ENCODE measurements at places on chromosomes 1 and 21. TPM values are rescaled to one million over a fixed set of nuclear protein-coding genes. Genes with fewer than 3 reads are reported as not detected.
A peak's percentile ranks its signal among the peaks of the same experiment; 100 is the strongest.

DNA sequence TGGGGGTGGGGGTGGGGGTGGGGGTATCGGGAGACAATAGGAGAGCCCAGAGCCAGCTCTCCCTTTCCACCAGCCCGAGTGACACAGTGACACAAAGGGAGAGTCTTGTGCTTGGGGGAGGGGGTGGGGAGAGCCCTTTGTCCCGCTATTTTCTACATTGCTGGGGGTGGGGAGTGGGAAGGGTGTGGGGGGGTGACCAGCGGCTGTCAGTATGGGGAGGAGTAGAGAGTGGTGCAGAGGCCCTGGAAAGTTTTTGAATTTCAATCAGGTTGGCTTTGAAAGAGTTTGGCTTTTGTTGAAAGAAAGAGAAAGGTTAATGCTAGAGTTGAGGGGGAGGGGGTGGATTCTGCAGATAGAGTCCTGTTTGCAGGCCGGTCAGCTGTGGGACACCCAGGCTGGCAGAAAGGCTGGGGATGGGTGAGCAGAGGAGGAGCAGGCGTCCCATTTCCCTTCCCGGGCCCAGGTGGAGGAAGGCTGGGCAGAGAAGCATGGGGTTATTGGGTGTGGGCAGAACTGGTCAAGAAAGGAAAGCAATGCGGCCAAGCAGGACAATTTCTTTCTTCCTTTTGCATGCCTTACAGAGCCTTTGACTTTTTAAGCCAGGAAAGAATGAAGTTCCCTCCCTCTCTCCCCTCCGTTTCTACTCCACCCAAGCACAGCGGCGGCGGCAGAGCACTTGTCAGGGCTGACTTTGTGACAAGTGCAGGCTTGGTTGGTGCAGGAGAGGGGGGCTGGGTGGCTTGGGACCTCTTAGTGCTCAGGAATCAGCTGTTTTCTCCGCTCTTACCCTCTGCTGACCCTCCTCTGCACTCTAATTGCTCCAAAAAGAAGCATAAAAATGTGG lies 96.2 kb downstream of the RNF220 start:
- no peaks in the 10 kb centered on the region for H3K36me3 ChIP-seq
- DNase-seq: no peak
- no peak overlapping the region for H3K27ac ChIP-seq
- no peaks in the 10 kb centered on the region for H3K27me3 ChIP-seq
- H3K4me1 ChIP-seq: no peaks in the 10 kb centered on the region

DNA sequence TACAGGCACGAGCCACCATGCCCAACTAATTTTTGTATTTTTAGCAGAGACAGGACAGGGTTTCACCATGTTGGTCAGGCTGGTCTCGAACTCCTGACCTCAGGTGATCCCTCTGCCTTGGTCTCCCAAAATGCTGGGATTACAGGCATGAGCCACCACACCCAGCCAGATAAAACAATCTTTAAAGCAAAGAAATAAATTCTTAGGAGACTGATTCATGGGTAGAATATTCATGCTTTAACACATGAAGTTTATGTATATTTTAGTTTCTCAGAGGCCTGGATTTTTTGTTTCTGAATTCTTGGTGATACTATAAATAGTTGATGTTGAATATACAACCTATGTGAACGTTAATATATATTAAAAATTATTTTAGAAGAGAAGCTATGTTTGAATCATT lies 127.4 kb upstream of the KIAA1614 start:
- no peaks in the 10 kb centered on the region for H3K4me1 ChIP-seq
- H3K27ac ChIP-seq: no peak overlapping the region
- DNase-seq: no peak
- no peak overlapping the region for H3K4me3 ChIP-seq

DNA sequence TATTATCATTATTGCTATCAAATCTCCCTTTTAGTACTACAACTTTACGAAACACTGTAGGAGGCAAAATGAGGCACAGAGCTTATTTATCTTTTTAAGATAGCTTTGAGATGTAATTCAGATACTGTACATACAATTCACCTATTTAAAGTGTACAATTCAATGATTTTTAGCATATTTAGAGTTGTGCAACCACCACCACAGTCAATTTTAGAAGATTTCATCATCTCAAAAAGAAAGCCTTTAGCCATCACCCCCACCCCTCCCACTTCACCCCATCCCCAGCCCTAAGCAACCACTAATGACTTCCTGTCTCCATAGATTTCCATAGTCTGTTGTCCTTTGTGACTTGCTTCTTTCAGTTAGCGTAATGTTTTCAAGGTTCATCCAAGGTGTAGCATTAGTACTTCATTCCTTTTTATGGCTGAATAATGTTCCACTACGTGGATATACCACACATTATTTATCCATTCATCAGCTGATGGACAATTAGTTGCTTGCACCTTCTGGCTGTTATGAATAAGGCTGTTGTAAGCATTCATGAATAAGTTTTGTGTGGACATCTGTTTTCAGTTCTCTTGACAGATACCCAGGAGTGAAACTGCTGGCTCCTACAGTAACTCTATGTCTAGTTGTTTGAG lies 9.4 kb upstream of the CAPN9 start:
- H3K4me3 ChIP-seq: no peak overlapping the region
- no peak overlapping the region for H3K27ac ChIP-seq
- peaks cover 10% of the 10 kb centered on the region for H3K4me1 ChIP-seq
- DNase-seq: no peak

GRCh38 chr1:65066419-65066765 lies 81.6 kb upstream of the AK4 start:
- H3K27ac ChIP-seq: no peak overlapping the region
- peak overlapping the region; percentile 79 for H3K4me3 ChIP-seq
- no peaks in the 10 kb centered on the region for H3K36me3 ChIP-seq
- no peaks in the 10 kb centered on the region for H3K27me3 ChIP-seq
- peaks cover 13% of the 10 kb centered on the region for H3K4me1 ChIP-seq

DNA sequence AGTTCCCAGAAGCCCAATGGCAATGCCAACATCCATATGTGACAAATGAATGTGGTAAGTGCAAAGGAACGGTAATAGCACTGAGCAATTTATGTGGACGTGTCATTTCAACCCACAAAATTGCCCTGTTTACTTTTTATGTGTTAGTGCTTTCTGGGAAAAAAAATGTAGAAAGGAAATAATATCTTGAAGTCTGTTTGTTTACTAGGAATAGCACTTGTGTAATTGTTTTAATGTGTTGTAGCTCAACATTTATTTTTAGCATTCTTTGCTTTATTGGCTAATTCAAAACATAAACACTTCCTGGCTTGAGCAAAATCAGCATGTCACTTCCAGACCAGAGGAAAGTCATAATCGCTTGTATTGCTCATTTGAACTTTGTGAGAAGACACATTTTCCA lies 224.8 kb upstream of the KCNK2 start:
- H3K4me1 ChIP-seq: no peaks in the 10 kb centered on the region
- no peaks in the 10 kb centered on the region for H3K36me3 ChIP-seq
- DNase-seq: no peak

The LCE1B gene
- total RNA-seq: not detected

All from PC-9 (cell line).